ENCODE measurements at places on chromosomes 1 and 21.
A peak's percentile ranks its signal among the peaks of the same experiment; 100 is the strongest.

DNA sequence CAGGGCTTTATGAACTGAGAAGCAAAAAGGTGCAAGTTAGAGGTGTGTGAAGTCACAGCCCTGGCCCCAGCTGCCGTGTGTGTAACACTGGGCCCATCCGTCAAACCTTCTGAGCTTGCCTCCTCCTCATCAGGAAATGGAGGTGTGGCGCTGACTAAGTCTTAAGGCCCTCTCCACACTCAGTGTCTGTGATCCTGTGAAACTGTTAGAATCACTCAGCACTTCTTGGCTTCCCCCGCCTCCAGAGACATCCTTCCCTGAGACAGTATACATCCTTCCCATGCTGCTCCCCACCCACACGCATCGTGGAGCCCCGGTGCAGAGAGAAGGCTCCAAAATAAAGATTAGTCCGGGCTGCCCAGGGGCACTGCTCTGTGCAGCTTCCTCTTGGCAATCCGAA is 33.3 kb downstream of the LRP8 start:
- peak; percentile 57 for DNase-seq

DNA sequence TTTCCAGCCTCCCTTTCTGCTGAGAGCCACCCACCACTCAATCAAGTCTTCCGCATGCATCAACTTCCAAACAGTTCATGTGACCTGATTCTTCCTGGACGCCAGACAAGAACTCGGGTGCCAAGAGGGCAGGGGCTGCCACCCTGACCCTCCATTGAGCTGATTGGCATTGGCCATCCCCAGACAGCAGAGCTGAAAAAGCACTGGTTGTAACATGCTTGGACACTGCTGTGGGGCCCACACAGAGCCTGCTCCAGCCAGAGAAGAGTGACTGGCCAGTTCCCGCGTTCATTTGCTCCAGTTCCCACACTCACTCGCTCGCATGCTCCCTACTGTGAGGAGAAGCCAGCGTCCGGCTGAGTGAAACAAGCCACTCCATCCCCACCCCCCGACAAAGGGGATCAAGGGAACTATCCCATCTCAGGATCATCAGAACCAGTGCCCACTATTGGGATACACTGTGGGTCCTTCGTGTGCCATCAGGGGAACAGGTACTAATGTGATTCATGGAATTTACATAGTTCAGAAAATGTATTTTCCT is 420.3 kb downstream of the NPHP4 start:
- peak; percentile 26 for DNase-seq

DNA sequence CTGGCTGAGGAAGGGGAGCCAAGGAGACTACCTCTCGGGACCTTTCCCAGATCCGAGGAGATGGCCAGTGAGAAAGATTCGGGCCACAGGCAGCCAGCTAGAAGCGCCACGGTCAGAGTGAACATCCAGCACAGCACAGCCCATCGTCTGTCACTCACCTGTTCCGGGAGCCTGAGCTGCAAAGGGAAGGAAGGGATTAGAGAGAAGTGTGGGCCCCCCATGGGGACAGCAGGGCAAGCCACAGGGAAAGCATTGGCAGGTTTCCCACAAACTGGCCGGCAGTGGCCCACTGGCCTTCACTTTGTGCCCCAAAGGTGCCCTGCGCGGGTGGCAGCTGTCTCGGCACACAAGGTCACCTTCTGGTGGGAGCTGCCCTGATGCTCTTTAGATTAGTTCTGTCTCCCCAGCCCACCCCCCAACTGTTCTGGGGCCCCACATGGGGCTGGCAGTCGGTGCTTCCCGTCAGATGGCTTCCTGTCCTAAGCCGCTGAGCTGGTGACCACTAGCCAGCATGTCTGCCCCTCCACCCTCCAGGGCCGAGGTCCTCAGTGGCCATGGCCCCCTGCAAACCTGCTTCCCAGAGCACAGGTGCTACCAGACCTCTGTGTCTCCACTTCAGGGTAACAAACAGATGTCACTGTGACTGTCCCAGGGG is 56.7 kb downstream of the LACTBL1 start:
- no peak for DNase-seq

GRCh38 chr1:18546026-18546425 is 65.3 kb downstream of the KLHDC7A start:
- no peak for DNase-seq

DNA sequence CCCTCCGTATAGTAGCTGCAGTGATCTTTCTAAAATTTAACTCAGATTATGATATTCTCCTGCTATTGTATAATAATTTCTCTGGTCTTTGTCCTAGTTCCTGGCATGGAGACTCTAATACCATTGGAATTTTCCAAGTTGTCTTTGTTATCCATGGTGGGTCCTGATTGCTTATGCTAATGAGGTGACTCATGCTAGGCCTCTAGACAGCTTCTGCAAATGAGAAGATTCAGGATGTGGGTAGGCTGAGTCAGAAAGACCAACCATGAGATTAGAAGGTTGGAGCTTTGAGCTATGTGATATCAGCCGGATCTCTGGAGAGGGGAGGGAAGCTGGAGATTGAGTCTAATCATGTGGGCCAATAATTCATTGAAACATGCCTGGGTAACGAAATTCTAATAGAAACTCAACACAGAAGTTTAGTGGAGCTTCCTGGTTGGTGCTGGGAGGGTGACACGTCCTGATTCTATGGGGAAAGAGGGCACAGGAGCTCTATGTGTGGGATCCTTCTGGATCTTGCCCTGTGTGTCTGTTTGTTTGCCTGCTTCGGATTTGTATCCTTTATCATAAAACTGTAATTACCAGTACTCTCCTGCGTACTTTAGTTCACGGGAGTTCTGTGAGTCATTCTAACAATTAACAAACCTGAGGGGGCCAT is 73.2 kb upstream of the CNIH3 start:
- no peak for DNase-seq

DNA sequence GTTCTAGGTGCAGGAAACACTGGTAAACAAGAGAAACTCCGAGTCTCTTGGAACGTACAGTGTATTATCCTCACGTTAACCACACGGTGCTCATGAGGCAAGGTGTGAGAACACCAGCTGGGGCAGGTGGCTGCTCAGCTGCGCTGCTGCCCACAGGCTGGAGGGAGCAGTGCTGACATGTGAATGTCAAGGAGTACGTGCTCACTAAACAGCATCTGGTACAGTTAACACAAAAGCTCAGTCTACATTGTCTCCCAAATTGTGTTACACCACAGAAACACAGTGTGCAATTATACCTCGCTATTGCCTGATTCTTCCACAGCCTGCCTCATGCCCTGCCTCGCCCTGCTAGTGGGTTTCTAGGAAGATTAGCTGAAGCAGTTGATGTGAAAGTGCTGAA is 138.4 kb downstream of the GLIS1 start:
- no peak for DNase-seq

DNA sequence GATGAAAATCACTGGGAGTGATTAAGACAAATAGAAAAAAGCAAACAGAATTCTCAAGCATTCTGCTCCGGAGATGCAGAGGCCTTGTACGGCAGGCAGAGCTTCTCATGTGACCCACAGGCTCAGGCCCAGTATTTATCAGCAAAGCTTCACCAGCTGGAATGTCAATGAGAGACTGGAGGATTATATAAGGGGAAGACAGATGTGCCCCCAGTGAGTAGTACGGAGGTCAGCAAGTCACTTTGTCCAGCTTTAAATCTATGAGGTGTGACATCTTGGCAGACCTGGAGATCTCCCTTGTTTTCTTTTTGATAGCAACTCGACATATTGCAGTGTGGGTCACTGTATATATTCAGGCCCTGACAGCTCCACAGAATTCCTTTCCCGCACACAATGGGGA is 106.8 kb downstream of the HHIPL2 start:
- DNase-seq: no peak

- peak; percentile 13 for DNase-seq
Observed at GRCh38 chr21:33015096-33015495, 10.6 kb upstream of the OLIG2 start.

DNA sequence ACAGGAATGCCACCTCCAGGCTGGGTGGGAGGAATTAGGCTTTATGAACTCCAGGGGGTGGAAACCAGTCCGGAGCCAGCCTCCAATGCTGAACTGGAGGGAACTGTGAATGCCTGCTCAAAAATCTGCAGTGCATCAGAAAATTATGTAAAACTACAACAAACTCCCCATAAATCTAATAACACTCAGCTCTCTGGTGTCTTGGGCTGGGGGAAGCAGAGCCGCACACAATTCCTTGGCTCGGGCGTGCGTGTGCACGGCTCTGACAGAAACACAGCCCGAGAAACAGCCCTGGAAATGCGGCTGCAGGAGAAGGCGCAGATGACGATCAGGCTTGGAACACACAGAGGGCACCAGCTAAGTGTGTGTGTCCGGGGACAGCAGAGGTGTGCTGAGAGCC is 127.6 kb upstream of the VAMP3 start:
- no peak for DNase-seq

GRCh38 chr1:169701261-169702005 is 10.0 kb downstream of the SELL start:
- no peak for DNase-seq

DNA sequence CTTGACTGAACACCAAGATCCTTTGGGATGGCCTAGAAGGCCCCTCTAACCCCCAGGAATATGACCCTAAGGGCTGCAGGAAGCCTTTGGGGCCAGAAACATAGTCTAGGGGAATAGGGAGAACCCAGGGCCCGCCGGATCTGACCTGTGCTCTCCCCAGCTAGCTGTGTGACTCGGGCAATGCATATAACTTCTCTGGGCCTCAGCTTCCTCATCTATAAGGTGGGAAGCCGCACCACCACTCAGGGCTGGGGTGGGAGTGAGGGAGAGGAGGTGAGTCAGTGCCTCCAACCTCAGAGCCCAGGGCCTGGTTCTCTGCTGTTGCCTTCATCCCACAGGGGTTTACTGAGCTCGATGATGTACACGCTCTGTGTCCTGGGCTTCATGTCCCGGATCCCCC is 434.4 kb downstream of the PTPRU start:
- no peak for DNase-seq
